ENCODE measurements at places on chromosomes 3 and 15.
A peak's percentile ranks its signal among the peaks of the same experiment; 100 is the strongest.

GRCh38 chr15:77738441-77739302, 106.0 kb upstream of the LINGO1 start:
- peak; percentile 95 for DNase-seq

DNA sequence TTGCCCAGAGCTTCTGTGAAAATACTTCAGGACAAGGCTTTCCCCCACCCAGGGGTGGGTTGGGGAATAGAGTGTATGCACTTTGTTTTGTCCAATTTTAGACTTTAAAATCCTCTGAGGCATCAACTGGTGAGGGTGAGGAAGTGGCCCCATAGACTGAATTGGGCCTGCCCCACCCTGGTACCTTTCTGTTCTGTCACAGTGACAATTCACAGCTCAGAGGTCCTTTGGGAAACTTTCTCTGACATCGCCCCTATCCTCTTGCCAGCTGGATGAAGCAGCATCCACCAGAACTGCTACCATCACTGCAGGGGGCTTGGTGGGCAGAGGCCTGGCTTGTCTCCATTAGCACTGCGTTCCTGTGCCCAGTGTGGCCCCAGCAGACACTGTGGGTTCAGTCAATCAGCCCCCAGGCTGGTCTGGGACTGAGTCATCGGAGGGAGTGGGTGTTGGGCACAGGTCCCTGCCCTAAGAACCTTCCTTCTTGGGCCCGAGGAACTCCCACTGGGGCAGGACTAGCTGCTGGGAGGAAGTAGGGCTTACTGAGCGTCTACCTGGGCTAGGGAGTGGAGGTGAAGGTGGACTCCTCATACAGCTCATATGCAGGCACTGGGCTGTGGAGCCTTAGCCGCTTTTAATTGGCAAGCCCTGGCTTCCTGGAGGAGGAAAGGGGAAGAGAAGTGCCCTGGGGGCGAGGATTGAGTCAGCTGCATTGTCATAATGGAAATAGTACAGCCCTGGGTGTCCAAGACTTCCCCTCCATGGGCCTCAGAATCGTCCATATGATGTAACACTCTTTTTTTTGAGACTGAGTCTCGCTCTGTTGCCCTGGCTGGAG, 1.5 kb upstream of the PPM1M start:
- no peak for DNase-seq

DNA sequence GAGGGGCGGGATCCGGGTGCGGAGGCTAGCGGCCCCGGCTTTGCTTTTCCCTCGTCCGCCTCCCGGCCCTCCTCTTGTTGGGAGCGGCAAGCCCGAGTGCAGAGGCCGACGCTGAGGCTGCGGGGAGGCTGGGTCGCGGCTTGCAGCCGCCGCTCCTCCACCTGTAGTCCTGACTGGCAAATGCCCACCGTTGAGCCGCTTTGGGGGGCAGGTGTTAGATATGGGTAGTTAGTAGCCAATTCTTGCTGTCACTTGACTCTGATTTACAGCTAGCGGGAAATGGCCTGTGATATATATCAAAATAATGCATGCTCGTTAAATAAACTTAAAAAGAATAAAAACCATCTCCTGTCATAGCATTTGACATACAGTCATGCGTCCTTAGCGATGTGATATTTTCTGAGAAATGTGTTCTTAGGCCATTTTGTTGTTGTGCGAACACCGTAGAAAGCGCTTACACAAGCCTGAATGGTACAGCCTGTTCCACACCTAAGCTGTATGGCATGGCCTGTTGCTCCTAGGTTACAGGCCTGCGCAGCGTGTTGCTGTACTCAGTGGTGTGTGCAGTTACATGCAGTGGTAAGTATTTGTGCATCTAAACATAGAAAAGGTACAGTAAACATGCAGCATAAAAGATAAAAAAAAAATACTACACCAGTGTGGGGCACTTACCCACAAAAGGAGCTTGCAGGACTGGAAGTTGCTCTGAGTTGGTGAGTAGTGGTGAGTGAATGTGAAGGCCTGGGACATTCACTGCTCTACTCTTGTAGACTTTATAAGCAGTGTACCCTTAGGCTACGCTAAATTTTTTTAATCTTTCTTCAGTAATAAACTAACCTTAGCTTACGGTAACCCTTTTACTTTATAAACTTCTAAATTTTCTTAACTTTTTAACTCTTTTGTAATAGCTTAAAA, 873 bp downstream of the CAPN7 start:
- DNase-seq, result no peak

- peak; percentile 23 for DNase-seq
Measured at GRCh38 chr15:74294010-74294409, 57.9 kb downstream of the CCDC33 start.

DNA sequence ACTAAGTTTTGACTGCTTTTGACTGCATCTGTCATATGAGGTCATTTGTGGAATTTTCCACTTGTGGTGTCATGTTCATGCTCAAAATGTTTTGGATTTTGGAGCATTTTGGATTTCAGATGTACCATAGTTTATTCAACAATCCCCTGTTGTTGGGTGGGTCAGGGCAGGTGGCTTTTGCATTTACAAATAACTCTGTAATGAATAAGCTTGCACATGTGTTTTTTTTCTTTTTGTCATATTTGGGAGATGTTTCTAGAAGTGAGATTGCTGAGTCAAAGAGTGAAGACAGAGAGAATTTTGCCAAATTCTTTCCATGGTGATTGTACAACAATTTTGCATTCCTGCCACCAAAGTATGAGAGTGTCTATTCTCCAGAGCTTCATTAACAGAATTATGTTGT, 62.4 kb upstream of the ADPGK start:
- no peak for DNase-seq

All from NCI-H345 (cell line).